Activated naive CD4-positive, alpha-beta T cell treated with anti-CD3 and anti-CD28 coated beads, Interleukin-2, amount 50 U/mL, for 16 hours (primary cell): ENCODE measurements at places on chromosomes 4 and X.

DNA sequence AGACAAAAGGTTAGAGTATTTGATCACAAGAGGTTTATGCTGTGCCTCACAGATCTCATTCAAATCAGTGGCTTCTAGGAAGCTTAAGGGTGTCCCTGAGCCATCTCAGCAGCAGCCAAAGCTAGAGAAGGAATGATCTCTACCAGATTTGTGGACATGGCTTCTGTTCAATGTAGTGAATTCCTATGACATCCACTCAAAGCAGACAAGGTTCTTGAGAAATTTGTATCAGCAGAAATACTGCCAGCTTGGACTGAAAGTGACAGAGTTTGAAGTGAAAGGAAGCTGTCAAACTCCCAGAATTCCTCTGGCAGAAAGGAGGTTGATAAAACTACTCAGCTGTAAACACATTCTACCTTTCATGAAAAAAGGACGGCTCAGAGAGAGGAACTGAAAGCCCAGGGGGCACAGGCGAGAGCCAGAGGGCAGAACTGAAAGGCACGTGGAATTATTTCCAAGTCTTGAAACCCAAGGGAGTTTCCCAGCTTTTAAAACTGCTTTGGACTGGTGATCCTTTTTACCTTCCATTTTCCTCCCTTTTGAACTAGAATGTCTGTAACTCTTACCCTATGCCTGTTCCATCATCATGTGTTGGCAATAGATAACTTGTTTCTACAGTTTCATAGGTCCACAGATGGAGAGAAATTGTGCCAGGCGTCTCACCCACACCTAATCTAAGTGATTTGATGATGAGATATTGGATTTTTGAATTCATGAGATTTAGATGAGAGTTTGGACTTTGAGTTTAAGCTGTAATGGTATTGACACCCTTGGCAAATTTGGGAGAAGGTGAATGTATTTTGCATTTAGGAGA is 14.5 kb upstream of the MED14 start:
- DNase-seq = no peak

DNA sequence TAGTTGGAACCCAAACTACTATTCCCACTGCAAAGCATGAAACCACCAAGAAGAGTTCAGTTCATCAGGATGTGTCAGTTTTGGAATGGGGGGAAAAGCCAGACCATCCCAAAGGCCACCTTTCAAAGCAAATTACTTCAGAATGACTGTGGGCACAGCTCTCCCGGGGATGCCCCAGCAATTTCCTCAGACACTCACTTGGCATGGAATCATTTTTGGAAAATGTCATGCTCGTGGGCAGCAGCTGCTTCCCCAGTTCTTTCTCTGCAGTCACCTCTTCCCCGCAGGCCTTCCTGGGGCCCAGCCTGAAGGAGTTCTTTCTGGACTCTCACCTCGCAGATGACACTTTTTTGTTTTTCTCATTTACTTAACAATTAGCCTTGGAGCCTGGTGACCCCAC is 350.3 kb downstream of the NR3C2 start:
- DNase-seq = no peak

GRCh38 chr4:165874791-165875371 is 1.8 kb downstream of the TLL1 start:
- no peak for DNase-seq

DNA sequence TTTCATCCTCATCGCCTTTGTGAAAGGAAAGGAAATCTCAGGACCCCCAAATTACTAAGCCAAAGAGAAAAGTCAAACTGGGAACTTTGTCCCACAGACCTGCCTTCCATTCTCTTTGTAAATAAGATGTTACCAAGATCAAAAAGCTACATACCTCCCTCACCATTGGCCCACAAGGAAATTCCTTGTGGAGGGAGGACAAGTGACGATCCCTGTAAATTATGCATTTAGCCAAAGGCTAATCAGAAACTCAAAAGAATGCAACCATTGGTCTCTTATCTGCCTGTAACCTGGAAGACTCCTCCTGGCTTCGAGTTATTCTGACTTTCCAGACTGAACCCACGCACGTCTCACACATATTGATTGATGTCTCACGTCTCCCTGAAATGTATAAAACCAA is 70.3 kb downstream of the SHOX start:
- no peak for DNase-seq

DNA sequence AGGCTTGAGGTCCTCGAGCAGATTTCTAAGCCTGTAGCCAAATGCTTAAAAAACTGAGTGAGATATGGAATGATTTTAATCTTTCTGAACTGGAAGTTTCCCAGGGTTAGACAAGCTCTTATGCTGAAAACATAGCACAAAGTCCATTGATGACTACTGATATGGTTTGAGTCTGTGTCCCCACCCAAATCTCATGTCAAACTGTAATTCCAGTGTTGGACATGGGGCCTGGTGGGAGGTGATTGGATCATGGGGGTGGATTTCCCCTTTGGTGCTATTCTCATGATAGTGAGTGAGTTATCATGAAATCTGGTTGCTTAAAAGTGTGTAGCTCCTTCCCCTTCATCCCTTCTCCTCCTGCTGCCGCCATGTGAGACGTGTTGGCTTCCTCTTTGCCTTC is 454.9 kb downstream of the SPRY1 start:
- DNase-seq = no peak

GRCh38 chr4:13344216-13344615 is 139.9 kb downstream of the RAB28 start:
- no peak for DNase-seq

- DNase-seq = no peak
Observed at GRCh38 chr4:183059797-183060196, 39.3 kb upstream of the WWC2 start.

- no peak for DNase-seq
Observed at GRCh38 chr4:21476757-21477156, 471.8 kb downstream of the KCNIP4 start.

GRCh38 chr4:140710908-140711622 is 45.1 kb downstream of the TBC1D9 start:
- DNase-seq = no peak

DNA sequence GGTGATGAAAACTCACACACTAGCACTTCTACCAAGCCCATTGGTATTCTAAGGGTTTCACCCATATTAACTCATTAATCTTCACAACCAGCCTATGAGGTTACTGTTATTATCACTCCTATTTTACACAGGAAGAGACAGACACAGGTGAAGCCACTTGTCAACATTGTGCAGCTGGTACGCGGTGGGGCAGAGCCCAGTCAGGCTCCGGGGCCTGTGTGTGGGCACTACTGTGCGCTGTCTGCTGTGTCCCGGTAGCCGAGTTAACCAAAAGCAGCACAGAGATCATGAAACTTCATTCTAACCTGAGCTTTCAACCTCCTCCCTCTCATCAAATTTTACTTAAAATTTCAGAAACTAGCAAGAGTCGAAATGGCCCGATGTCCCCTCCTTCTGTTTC is 111.3 kb downstream of the PHKA2 start:
- DNase-seq = no peak

- no peak for DNase-seq
Observed at GRCh38 chrX:10235851-10236250, 79.1 kb downstream of the CLCN4 start.

DNA sequence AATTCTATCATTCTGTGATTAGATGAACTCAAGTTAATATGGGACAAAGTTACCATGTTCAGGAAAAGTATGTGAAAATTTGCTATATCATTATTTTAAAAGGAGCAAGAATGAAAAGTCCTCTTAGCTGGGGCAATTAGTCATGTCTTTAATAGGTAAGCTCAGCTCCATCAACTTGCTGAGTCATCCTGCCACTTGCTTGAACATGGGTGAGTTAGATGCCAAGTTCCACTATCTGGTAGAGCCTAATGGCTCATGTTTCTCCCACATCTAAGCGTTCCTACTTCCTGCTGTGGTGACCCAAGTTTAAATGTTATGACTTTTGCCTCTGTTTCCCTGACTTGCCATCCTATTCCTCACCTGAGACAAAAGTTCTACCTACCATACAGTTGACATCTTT is 276.8 kb downstream of the ZNF674 start:
- DNase-seq = peak; percentile 12
